Stimulated activated CD8-positive, alpha-beta memory T cell treated with anti-CD3 and anti-CD28 coated beads, Interleukin-12 subunit alpha, Interleukin-12 subunit beta, amount 100 ng/mL, for 4 hours (primary cell): ENCODE measurements at places on chromosomes 5 and 9.

DNA sequence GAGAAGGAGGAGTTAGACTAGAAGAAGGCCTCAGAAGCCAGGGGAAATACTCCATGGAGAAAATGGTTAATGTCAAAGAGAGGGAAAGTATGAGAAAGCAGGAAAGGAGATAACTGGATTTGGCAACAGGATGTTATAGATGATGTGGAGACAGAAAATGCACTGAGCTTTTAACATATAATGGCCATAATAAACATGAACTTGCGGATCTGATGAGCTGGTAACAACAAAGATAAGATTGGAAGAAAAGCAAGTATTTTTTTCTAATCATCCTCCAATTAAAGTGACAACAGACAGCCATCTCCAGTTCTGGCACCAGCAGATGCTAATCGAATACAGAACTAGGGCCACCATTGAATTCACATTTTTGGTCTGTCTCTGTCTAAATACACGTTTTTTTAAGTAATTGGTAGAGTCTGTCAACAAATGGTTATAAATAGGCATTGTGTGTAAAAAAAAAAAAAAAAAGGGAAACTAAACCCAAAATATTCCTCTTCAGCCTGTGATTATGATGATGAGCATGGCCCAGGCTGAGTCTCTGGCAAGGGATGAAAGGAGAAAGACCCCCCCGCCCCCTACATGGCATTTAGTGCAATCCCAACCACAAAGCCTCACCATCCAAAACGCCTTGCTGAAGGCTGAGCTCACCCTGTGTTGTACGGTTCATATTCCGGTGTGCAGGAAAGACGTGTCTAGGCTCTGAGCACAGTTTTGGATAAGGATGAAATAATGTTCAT is 149.5 kb upstream of the LHFPL2 start:
- DNase-seq = no peak

- no peak for DNase-seq
Observed at GRCh38 chr5:113255579-113256386, 179.0 kb downstream of the TSSK1B start.

DNA sequence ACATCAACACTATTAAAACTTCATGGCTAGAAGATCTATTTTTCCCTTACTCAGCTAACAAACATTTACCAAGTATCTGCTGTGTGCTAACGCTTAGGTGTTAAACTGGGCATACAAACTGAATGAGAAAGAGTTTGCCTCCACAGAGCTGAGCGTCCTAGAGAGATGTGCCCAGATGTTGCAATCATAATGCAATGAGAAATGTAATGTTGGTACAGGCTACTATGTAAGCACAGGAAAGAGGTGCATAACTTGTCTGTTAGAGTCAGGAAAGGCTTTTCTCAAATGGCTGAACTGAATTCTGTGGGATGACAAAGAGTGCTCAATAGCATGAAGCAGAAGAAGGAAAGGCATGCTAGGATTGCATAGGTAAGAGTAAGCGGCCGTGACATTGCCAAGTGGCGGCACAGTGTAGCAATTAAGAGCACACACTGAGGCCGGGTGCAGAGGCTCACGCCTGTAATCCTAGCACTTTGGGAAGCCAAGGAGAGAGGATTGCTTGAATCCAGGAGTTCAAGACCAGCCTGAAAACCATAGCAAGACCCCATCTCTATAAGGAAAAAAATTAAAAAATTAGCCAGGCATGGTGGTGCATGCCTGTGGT is 137.8 kb downstream of the MEF2C start:
- no peak for DNase-seq

DNA sequence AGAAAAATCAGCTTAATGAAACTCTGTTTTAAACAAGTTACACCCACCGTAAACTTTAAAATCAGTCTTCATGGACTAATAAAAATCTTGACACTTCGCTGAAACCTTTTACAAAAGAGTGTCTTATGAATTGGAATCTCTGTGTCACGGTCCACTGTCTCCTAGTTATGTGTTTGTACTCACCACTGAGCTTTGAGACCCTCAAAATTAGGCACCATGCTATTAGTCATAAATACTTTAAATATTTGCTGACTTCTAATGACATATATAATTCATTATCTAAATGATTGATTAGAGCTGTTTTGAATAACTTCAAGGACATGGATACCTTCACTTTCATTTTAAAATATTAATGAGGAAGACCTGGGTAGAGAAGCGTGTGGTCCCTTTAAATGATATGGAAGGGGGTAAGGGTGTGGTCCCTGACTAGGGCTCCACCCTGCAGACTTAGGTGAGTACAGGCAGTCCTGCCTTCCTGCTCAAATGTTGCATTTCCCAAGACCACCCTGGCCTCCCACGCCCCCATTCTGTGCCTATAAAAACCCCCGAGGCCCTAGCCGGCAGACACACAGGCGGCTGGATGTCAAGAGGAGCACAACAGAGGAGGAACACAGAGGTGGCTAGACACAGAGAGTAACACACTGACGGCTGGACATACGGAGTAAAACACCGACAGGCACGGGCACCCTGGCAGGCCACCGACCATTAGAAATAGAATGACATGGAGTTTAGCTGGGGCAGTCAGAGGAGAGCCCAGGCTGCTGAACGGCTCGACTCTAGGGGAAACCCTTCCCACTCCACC is 179.0 kb upstream of the CDH9 start:
- DNase-seq = no peak

GRCh38 chr5:174239718-174240117 is 194.2 kb downstream of the NSG2 start:
- no peak for DNase-seq

DNA sequence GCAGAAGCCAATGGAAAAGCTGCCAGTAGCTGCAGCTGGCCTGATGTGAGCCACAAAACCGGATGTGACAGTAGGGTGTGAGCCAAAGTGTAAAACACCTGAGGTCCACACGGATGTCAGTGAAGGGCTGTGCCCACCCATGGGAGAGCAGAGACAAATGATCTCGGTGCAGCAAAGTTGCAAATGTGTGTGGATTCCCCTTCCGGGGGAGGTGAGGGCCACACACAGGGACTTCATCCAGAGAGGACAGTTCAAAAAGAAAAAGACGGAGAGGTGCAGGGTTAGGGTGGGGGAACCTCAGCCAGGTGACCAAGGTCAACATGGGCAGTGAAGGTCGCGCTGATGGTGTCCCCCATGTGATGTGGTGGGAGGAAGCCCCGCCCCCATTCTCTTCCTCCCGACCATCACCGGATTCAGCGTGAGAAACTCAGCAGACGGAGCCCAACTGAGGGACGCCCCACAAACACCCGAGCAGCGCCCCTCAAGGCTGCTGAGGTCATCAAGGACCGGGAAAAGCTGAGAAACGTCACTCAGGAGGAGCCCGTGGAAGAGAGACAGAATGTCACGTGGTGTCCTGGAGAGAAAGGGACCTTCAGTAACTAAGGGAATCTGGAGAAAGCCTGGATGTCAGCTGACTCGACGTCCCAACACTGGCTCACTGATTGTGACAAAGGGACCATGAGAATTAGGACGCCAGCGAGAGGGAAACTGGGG is 11.4 kb upstream of the PTGDS start:
- DNase-seq = no peak

- no peak for DNase-seq
Observed at GRCh38 chr9:70229579-70229978, 29.2 kb upstream of the SMC5 start.

- DNase-seq = no peak
Observed at GRCh38 chr5:38554861-38555260, 1.6 kb downstream of the LIFR start.

DNA sequence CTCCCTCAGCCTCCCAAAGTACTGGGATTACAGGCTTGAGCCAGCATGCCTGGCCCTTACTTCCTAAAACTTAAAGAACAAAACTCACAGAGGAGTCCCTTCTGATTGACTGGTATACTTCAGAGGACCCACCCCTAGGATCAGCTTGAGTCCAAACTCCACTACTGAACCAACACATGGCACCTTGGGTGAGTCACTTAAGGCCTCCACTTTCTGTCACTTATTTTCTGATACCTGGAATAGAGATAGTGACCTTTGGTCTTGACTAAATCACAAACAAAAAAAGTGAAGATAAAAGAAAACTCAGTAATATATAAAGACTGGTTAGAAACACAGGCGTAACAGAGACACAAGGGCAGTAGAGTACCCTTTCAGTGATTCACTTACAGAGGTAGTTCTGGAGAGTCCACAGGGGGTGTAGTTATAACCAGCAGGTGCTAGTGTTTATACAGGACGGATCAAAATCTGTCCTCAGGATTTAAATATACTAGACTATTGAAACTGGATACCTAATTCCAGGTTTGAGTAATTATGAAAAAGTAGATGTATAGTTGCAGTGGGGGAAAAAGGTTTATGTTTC is 274.3 kb upstream of the ANKRD55 start:
- DNase-seq = no peak

- no peak for DNase-seq
Observed at GRCh38 chr5:149550268-149550583, 1.0 kb downstream of the CSNK1A1 start.

DNA sequence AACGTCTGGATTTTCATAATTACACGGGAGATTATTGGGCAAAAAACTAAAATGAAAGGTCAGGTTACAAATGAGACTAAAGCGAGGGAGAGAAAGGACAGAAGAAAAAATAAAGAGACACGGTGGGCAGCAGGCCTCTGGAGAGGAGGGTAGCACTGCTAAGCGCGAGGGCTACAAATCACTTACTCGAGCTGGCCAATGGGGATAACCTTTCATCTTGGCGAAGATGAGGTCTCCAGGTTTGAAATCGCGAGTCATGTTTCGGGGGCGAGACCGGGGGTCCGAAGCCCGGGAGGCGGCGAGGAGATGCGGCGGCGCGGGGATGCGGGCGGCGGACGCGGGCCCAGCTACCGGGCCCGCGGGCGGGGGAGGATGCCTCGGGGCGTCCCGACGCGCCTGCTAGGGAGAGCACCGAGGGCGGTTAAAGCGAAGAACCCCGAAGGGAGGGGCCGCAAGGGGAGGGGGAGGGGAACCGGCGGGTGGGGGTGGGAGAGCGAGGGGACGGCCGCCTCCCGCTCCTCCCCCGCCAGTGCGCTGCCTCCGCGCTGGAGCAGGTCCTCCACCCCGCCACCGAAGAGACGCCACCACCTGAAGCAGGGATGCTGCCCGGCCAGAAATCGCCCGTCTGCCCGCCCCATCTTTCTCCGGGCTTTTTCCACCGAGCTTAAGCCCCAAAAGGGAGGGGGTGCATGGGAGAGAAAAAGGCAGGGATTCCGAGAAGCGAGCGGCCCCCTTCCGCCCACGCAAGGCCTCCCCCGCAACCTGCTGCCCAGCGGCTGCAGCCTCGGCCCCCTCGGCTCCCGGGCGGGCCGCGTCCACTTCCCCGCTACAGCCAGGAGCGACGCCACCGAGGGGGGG is 610 bp downstream of the PSIP1 start:
- peak; percentile 39 for DNase-seq

GRCh38 chr9:98415782-98416181 is 160.3 kb upstream of the TBC1D2 start:
- no peak for DNase-seq

DNA sequence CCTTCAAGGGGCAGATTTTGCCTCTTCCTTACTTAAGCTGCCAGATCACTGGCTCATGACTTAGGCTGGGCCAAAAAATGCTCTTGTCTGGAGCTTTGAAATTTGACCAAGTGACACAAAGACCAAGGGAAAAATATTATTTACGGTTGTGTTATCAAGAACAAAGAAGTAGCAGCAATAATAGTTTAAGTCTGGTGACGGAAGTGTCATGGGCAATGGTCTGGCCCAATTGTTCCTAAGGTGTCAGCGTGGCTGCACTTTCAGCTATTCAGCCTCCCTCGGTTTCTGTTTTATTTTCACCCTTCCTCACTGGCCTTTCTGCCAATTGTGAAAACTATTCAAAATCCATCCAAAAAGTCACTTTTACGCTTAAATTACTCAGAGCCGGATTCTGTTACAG is 185.3 kb downstream of the CDH18 start:
- DNase-seq = no peak

DNA sequence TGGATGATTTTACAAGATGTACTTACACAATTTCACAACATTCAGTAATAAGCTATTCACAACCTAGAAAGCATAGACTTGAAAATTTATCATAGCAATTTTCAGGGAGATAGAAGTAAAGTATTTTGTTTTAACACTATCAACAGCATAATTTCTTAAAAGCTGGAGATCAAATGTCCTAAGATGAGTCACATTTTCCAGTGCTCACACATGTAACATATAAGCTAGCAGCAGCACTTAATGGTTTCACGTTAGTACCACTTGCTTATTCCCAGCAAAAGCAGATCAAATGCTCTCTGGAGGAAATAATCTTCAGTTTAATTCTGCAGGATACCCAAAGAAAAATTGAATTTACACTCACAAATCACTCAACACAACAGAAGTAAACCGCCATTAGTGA is 6.5 kb downstream of the OR13C8 start:
- DNase-seq = no peak

DNA sequence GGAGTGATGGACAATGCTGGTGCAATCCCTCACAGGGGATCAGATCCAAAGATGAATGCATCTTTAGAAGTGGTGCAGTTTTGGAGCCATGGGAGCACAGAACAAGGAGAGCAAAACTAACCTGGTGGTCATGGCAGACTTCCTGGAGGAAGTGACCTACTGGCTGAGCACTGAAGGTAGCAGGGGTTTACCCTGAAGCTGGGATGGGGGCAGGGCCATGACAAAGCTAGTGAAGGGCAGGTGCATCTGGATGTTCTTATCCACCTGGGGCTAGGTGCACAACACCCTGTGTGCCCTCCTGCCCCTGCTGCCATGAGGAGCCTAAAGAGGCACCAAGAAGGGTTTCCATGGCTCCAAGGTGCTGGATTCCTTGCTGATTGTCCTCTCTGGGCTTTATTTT is 11.5 kb upstream of the PITX1 start:
- DNase-seq = no peak

- DNase-seq = no peak
Observed at GRCh38 chr9:125743682-125744428, 3.3 kb upstream of the PBX3 start.

DNA sequence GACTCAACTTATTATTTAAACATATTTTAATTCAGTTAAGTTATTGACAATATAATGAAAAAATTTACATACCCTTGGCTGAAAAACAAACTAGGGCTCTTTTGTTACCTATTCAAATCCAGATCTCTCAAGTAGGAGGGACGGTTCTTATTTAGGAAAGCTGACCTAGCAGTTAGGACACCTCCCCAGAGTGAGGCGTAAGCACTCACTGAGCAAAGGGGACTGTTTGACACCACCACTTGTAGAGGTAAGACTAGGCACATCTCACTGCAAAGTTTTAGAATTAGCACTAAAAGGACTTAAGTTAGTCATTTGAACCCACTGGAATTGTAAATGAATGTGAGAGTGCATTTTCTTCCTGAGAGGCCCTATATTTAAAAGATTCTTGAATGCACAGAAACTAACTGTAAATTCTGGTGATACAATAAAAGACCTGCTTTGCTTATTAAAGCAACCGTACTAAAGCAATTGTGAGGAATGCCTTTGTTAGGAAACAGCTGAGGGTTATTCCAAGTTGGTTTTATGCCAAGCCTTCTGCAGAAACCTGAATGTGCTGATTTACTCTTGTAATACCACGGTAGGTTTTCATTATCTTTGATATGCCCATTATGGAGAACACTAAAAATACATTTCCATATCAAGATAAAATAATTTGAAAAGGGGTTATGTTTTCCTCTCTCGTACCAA is 16.2 kb downstream of the HACD4 start:
- no peak for DNase-seq

- no peak for DNase-seq
Observed at GRCh38 chr5:93782978-93783377, 41.6 kb upstream of the POU5F2 start.

GRCh38 chr5:180332051-180332517 is 21.1 kb downstream of the GFPT2 start:
- no peak for DNase-seq

GRCh38 chr5:159438092-159438491 is 107.8 kb upstream of the IL12B start:
- no peak for DNase-seq
